Stimulated activated CD4-positive, alpha-beta T cell treated with anti-CD3 and anti-CD28 coated beads, Interleukin-12 subunit alpha, Interleukin-12 subunit beta, amount 100 ng/mL, for 4 hours (primary cell): ENCODE measurements at places on chromosomes 13 and 19.

GRCh38 chr13:73970421-73971055, 163.7 kb downstream of the KLF12 start:
- DNase-seq = no peak

GRCh38 chr19:7619671-7620441, 9.5 kb downstream of the XAB2 start:
- no peak for DNase-seq

- no peak for DNase-seq
Observed at GRCh38 chr19:46970815-46971214, 48.8 kb upstream of the NPAS1 start.

- no peak for DNase-seq
Observed at GRCh38 chr13:112325920-112326645, 50.1 kb upstream of the SPACA7 start.

GRCh38 chr13:70623239-70623638, 515.0 kb upstream of the KLHL1 start:
- no peak for DNase-seq

DNA sequence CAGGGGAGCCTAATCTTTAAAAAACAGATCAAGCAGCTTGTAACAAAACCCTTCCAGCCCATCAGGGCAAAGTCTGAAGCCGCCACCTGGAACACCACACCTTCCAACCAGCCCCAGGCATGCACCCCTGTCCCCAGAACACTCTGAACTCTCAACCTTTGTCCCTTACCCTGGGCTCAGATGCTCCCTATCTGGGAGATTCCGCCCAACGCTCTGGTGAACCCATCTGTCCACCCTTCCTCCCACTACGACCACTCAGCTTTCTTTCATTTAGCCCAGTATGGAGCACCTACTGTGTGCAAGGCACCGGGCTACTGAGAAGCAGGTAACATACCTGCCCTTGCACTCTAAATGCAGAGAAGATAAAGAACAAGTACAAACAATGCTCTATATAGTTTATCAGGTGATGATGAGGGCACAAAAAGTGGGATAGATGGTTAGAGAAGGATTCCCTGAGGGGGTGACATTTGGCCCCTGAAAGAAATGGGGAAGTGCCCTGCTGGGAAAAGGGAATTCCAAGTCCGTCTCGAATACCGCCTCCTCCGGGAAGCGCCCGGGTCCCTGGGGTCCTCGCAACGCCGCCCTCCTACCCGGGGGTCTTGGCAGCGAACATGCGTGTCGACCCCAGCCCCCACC, 629 bp downstream of the PEPD start:
- DNase-seq = no peak

DNA sequence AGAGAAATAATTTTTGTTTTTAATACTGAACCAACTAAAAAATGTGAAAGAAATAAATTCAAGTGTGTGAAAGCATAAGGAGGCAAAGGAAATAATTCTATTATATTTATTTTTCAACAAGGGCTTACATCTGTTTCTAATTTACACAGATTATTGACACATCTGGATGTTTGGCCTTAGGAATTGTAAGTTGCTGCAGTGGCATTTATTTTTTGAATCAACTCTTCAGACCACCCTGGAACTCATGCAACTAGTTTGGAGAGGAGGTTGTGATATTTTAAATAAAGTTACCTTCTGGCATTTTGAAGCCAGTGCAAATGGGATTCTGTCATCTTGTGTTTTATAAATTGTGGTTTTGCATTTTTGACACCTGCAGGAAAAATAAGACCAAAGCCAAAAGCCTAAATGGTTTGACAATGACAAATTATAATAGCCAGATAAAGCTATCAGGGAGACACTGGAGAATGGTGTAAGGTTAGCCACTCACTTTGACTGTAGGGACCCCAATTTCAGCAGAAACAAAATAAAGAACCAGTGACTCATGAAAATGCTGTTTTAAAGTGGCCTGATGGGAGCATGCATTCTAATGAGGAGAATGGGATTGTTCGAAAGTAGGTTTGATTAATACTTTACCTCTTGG, 192.9 kb downstream of the KLF5 start:
- DNase-seq = no peak

- DNase-seq = no peak
Observed at GRCh38 chr13:49711218-49711863, 20.1 kb upstream of the EBPL start.

GRCh38 chr13:49935171-49936074, 717 bp downstream of the SPRYD7 start:
- peak; percentile 19 for DNase-seq

DNA sequence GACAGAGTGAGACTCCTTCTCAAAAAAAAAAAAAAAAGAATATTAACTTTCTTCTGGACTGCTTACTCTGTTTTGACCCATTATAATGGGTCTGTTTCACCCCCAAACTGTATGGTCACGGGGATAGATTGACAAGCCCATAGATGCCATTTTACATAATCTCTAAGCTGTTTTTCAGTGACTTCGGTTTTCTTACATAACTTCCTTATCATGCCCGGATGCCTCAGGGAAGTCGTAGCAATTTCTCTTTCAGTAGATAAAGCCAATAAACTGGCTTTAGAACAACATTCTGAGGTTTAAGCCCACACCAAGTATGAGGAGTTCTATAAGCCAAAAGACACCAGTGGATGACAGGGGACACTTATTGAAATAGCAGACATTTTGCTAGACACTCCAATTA, 5.9 kb upstream of the ZNF254 start:
- DNase-seq = no peak

DNA sequence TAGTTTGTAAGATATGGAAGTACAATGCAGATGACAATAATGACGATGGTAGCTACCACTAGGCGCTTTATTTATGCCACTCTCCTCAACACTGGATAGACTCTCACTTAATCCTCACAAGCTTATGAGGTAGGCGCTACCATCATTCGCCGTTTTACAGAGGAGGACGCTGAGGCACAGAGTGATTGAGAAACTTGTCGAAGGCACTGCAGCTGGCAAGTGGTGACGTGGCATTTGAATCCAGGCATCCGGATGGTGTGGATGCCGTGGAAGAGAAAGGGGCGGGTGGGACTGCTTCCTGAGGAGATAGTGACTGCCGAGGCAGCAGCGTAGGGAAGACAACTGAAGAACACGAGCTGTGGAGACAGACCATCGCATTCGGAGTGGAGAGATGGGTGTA, 1.3 kb upstream of the RPS9 start:
- no peak for DNase-seq

DNA sequence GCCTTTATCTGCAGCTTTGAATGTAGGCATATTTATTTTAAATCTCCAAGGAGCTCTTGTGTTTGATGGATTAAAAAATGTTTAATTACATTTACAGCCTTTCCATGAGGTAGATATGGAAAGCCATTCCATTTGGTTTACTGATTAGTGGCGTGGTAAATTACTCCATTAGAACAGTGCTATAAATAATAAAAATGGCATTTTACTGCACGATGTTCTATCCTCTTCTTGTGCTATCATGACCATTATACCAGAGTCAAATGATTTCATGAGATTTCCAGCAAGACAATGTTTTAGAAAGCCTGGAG, 250.9 kb upstream of the HTR2A start:
- no peak for DNase-seq

DNA sequence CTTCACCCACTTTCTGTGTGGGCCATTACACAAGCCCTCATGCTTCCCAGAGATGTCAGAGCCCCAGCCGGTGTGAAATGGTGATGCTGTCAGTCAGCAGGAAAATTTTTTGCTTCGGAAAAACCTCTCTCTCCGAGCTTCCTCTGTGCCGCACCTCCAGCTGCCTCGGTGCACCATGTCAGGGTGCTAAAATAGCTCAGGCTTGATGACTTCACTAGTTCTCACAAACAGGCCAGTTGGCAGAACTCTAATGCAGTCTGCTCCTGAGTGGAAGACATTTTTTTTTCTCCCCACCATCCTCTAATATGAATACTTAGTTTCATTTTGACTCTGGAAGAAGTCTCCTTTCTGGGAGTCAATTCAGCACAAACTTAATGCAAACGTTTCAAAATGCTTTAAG, 71.3 kb downstream of the KLF12 start:
- DNase-seq = peak; percentile 11

GRCh38 chr13:33931397-33932311, 113.7 kb downstream of the RFC3 start:
- no peak for DNase-seq

DNA sequence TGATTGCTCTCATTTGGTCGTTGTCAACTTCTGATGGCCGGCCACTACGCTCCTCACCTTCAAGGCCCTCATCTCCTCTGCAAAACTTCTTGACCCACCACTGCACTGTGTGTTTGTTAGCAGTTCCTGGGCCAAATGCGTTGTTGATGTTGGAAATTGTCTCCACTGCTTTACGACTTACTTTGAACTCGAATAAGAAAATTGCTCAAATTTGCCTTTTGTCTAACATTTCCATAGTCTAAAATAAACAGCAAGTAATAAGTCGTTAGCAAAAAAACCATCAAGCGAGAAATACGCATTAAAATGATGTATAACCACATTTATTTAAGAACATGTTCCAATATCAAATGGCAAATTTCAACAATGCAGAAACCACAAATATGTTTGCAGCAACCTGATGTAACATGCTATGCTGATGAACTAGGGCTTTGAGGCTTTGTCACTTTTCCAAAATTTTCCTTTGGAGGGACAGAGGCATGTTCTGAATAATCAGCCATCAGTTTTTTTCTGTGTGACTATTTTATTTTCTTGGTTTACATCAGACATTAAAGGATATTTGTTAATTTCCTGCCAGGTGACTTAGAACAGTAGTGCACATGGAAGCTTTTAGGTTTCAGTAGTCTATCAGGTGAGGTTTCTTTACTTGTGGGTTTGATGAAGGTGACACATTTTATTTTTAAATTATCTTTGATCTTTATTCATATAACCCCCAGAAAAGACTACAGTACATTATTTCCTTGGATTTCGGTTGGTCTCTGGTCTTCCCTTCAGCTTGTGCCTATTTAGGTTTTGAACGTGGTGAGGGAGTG, 74.7 kb upstream of the TEX29 start:
- DNase-seq = no peak

DNA sequence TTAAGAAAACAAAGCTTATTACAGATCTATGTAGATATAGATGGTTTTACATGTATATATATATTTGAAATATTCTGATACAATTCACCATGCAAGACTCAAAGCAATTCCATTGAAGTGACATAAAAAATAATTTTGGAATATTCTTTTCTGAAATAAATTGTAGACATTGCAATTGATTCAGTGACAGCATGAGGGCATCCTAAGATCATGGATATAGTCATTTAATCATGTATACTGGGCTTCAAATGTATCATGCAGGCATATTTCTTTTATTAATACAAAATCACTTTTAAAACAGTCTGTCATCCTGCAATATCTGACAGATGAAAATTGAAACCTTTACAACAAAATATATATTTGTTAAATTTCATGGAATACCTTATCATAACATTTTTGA, 286.7 kb upstream of the SLITRK6 start:
- no peak for DNase-seq

DNA sequence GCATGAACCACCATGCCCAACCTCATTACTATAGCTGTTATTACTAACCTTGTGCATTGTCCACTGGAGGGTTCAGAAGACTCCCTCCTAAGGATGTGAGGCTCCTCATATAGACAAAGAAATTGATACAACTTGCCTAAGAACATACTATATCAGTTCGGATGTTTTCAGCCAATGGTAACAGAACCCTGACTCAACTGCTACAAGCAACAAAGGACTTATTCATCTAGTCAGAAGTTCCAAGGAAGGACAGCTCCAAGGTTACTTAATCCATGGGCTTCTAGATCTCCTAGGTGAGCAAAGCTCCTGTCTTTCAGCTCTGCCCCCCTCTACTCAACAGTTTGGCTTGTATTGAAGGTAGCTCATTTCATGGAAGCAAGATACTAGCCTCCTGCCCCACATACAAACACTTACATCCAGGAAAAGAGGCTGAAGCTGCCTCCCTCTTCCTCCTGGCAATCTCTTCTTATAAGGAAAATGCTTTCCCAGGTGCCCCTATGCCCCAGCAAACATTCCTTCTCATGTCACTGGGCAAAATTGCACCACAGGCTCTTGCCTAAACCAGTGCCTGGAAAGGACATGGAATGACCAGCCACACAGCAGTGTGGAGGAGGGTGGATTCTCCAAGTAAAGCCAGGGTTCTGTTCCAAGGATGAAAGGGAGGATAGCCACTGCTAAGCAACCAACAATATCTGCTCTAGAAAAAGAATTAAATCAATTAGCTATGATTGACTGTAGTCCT, 497.8 kb downstream of the FOXO1 start:
- no peak for DNase-seq

DNA sequence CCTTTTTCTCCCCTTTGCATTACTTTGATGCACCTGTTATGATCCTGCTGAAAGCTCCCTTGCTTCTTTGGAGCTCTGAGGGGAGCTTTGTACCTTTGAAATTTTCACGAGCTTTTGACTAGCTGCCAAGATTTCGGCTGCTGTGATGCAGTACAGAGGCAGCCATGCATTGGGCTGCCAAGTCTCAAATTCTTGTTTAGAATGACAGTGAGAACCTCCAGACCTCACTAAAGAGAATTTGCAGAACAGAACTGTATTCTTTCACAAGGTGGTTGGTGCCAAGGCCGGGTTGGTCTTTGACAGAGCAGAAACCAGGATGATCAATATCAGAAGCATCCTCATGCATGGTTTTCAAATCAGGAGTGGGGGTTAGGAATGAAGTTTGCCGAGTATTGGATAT, 414.8 kb downstream of the GPC5 start:
- DNase-seq = no peak

- DNase-seq = no peak
Observed at GRCh38 chr13:92677571-92677970, 549.0 kb upstream of the GPC6 start.

- DNase-seq = no peak
Observed at GRCh38 chr19:40341601-40342482, 6.4 kb downstream of the C19orf47 start.

GRCh38 chr13:90591260-90591926, 756.1 kb upstream of the MIR17HG start:
- no peak for DNase-seq

GRCh38 chr19:53545271-53546065, 7.5 kb downstream of the ZNF331 start:
- DNase-seq = no peak

DNA sequence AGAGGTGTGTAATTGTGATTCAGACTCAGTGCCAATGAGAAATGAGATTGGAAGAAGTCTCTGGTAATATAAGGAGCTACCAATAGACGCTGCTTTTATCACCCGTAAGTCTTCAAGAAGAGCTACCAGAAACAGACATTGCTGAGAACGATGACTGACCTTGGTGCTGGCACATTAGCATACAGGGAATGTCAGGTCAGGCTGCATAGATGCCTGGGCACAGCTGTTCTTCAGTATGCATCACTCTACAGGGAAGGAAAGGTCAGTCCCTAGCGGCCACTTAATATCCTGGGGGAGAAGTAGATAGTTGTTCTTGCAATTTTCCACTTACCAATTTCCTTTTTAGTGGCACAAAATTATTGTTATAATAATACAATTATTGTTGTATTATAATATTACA, 380.4 kb downstream of the PCDH9 start:
- DNase-seq = no peak

- DNase-seq = no peak
Observed at GRCh38 chr19:51142119-51142518, at the start of gene SIGLEC7. Gene SIGLEC7, plus strand, starts transcription at chr19:51142301. Its CDS starts 69 bp downstream, at chr19:51142370.
